ENCODE measurements at places on chromosomes 5 and 9.

DNA sequence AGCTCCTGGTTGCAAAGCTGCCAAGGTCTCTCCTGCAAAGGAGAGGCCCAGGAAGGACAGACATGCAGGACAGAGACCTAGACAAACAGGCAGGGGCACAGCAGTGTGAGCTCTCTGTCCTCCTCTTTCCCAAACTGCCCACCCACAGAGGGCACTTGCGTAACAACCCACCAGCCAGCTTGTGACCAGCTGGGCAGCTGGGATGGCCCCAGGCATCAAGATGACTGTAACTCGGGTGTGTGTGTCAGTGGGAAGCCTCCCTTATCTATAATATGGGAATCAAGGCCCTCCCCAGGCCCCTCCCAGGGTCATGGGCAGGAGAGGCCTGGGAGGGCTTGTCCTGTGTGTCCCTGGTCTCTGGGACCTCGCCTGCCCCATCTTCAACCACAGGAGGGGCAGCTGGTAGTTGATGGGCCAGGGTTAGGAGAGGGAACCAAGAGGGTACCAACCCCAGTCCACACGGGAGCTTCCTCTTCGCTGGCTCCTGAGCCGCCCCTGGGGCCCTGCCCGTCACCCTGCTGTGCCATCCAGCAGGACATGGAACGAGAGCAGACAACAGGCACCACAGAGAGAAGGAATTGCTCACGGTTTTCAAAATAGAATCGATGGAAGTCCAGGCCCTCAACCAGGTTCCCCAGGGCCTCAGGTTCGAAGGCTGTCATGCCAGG is 37.9 kb downstream of the SLC6A7 start:
- DNase-seq, result no peak

DNA sequence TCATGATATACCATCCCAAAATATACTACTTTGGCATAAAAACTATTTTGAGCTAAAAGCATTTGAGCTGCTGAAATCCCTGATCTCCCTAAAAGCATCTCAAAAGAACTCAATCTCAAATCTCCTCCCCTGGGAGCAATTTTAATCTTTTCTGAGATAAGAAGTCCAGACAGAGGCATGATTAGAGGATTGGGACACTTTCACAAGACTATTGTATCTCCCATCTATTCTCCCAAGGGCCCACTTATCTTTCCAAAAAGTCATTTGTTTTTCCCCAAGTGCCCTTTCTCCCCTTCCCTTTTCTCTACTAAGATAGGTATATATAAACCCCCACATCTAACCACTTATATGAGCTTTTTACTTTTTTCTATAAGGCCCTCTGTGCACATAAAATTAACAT is 79.7 kb downstream of the ALDH7A1 start:
- DNase-seq, result no peak

DNA sequence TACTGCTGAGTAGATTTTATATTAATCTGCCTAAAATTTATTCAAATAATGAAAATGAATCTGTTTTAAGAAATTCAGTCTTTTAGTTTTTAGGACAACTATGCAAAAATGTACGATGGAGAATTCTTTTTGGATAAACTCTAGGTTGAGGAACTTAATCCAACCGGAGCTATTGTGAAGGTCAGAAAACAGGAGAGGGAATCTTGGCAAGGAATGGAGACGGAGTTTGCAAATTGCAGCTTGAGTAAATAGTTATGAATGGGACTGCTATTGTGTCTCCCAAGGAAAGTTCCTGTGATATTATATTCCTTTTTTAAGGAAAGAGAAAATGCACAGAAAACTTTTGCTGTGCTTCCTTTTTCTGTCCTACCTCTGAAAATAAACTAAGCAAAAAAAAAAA is 67.9 kb downstream of the IQGAP2 start:
- no peak for DNase-seq

DNA sequence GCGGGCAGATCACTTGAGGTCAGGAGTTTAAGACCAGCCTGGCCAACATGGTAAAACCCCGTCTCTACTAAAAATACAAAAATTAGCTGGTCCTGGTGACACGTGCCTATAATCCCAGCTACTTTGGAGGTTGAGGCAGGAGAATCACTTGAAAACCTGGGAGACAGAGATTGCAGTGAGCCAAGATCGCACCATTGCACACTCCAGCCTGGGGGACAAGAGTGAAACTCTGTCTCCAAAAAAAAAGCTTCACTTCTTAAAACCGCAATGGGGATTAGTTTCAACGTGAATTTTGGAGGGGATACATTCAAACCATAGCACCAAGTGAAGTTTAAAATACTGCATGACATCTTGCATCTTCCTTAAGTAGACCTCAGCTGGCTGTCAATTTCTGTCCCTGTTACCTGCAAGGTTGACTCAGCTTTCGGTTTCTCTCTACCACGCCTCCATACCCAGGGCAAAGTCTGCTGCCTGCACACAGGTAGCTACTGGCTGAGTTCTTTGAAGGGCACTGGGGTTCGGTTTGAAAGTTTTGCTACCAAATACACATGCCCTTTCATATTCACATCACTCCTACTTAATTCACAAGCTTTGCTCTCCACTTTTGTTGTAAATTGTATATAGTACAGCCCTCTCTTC is 69.3 kb downstream of the KIAA1958 start:
- DNase-seq, result no peak

GRCh38 chr9:127291246-127291778 is 26.7 kb downstream of the GARNL3 start:
- DNase-seq, result no peak

GRCh38 chr9:98867103-98867428 is 59.6 kb downstream of the GALNT12 start:
- no peak for DNase-seq

DNA sequence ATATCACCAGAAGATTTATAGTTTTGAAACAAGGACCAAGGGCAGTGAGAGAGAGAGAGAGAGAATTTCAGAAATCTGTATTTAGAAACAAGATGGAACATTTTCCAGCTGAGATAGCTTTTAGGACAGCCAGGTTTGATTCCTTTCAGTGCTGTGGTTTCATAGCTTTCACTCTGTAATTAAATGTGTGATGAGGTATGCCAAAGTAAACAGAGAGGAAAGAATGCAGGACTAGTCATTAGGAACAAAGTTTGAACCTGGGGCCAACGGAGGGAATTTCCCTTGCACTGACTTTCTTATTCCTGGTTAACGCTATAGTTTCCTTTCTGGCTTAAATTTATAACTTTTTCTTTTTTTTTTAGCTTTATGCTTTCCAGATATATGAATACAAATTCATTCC is 10.0 kb upstream of the CCL28 start:
- DNase-seq, result no peak

- DNase-seq, result no peak
Observed at GRCh38 chr5:55747778-55748318, 10.0 kb downstream of the DDX4 start.

- no peak for DNase-seq
Observed at GRCh38 chr9:69295872-69296552, 29.0 kb upstream of the ENTREP1 start.

GRCh38 chr5:88686726-88687125 is 196.3 kb downstream of the MEF2C start:
- DNase-seq, result no peak

DNA sequence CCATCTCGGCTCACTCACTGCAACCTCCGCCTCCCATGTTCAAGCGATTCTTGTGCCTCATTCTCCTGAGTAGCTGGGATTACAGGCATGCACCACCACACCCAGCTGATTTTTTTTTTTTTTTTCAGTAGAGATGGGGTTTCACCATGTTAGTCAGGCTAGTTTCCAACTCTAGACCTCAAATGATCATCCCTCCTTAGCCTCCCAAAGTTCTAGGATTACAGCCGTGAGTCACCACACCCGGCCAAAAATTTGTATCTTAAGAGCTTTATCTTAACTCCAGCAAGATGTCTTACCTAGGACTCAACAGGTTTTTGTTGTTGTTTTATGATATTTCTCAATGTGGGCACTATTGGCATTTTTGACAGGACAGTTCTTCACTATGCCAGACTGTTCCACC is 27.9 kb downstream of the LYRM7 start:
- DNase-seq, result no peak

DNA sequence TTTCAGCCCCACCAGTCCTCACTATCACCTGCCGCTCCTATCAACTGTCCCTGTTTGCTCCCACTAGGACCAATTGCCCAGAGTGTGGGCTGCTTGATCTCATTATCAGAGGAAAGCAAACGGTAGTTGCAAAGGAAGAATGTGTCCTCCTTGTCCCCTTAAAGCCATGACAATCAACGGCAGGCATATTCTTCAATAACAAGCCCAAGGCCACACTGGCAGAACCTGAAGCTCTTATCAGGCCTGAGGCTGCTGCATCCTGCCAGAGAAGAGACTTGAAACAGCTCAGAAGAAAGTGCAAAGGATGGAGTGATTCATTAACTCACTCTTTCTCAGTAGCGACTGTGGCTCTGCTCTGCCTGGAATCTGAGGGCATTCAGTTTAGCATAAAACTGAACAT is 39.2 kb upstream of the MAN2A1 start:
- DNase-seq, result no peak

- no peak for DNase-seq
Observed at GRCh38 chr5:34674187-34674586, 18.1 kb downstream of the RAI14 start.

DNA sequence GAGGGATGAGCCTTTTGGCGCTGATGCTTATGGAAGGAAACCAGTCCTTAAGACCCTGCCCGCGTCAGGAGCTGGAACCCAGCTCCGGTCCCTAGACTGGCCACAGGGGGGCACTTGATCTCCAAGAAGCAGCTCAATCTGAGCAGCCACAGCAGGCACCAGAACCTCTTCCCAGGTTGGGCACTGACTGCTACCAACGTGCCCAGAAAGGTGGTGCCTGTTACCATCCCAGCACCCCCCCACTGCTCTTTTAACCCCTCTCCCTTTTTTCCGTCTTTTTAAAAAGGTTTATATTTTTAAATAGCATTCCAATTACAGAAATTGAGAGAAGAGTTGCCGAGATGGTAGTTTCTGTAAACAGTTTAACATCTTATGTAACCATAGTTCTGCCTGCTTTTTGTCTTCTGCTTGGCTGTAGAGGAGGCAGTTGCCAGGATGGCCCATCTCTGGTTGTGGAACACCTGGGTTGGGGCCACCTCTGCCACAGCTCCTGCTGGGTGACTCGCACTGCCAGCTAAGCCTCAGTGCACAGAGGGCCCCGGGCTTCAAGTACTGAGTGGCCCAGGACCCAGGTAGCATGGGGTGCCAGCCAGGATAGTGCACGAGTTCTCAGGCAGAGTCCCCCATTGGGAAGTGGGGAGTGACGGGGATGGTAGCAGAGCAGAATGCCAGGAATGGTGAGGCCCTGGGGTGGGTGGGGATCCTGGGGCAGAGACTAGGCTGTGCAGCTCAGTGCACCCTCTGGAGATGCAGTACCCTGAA is 62.8 kb downstream of the PFDN1 start:
- DNase-seq, result no peak

DNA sequence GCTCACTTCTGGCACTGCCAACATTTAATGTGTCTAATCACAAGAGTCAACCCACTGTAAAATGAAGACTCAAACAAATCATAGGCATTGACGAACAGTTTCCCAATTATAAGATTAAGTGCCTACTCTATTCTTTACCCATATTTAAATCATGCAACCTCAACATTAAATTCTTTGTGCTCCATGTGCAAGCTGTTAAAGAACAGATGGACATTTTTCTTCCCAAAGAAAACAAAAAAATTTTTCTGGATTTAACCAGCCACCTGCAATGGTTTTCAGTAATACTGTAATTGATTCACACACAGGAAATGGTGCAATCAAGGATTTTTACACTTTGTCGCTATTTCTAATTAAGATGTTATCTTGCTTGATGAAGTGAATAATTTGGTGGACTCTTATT is 3.6 kb downstream of the HNRNPK start:
- no peak for DNase-seq

DNA sequence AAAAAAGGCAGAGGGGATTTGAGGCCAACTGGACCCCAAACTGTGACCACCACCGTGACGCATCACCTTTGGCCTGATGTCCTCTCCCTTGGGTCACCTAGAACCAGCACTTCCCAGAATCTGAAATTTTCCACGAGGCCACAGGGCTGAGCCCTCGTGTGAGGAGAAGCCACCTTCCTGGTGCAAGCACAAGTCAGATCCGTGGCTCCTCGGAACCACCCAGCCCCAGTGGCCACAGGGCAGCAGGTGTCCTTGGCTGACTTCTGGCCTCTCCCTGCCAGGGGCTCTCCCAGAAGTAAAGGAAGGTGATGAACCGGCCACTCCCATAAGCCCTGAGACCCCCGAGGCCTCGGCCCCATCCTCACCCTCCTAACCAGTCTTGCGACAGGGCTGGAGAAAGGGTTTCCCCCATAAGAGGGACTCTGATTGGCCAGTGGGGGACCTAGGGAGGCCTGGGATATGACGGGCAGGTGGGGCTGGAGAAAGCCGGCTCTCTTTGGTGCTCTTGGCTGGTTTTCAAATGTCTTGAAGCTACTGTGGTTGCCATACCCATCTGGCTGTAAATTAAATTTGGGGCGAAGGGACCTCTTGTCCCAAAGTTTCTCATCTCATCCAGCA is 20.9 kb upstream of the HMCN2 start:
- DNase-seq, result no peak

- DNase-seq, result no peak
Observed at GRCh38 chr9:129881547-129882324, 46.5 kb downstream of the USP20 start.

- no peak for DNase-seq
Observed at GRCh38 chr9:73199886-73200285, 48.2 kb downstream of the ANXA1 start.

- no peak for DNase-seq
Observed at GRCh38 chr5:9516591-9516990, 29.3 kb downstream of the SEMA5A start.

GRCh38 chr5:179294891-179295777 is 50.1 kb downstream of the ADAMTS2 start:
- DNase-seq, result no peak

DNA sequence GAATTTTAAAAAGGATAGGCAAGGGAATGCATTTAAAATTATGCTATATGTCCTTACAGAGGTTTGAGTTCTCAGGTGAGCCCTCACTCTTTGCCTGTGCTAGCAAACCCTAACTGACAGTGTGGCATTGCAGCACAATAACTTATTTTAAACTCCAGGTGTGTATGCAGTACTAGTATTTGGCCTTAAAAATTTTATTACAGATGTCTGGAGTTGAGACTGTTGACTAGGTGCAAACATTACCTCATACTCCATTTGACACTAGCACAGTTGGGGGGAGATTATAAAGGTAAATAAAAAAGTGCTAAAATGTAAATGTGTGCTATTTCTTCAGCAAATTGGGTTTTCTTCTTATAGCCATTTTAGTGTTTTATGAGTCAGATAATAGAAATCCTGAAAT is 407.7 kb downstream of the SH3GL2 start:
- DNase-seq, result no peak
